Suppressor macrophage treated with lipopolysaccharide for 4 hours (primary cell): ENCODE measurements at places on chromosomes 2 and 18.
A peak's percentile ranks its signal among the peaks of the same experiment; 100 is the strongest.

- DNase-seq = no peak
These were observed 393.5 kb downstream of the ERBB4 start for GRCh38 chr2:212145121-212145520.

- DNase-seq = peak; percentile 7
These were observed 66.7 kb upstream of the DNAJC10 start for GRCh38 chr2:182649316-182649715.

- DNase-seq = no peak
These were observed 269.2 kb upstream of the ZNF521 start for GRCh38 chr18:25621144-25621543.

DNA sequence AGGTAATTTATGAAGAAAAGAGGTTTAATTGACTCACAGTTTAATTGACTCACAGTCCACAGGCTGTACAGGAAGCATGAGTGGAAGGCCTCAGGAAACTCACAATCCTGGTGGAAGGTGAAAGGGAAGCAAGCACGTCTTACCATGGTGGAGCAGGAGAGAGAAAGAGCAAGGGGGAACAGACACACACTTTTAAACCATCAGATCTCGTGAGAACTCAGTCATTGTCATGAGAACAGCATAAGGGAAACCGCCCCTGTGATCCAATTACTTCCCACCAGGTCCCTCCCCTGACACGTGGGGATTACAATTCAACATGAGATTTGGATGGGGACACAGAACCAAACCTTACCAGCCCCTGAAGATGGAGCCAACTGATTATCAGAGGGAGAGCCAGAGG, 11.2 kb upstream of the PUM2 start:
- DNase-seq = peak; percentile 53

DNA sequence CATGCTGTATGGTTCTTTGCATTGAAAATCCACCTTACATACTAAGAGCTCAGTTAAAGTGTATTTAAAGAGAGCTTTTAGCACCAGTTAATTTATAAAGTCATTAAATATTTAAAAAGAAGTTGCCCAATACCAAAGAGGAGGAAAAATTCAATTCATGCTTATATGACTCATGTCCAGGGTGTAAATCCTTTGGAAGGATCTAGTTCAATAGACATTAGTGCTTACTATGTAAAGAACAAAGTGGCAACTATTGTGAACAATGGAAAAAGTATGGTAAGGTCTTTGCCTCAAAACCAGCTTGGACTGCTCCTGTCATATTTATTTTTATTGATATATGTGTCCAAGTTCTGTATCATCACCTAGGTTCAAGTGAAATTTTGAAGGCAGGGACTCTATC, 90.5 kb downstream of the SCN9A start:
- DNase-seq = no peak

- DNase-seq = peak; percentile 52
These were observed 27.4 kb downstream of the PPP1CB start for GRCh38 chr2:28779001-28779400.

DNA sequence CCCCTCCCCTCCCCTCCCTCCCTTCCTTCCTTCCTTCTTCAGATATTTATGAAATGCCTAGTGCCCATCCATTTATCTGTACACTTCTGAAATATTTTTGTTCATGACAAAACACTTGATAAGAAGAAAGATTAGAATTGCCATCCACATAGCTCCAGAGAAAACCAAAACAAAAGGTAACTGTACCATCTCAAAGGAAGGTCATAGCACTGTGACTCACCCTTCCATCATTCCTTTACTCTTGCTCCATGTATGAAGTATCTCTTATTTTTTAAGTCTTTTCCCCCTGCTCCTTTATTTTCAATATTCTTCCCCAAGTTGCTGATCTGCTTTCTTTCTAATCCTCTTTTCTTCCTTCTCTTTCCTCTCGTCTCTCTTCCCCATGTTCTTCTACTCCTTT, 9.9 kb downstream of the CNTNAP5 start:
- no peak for DNase-seq

DNA sequence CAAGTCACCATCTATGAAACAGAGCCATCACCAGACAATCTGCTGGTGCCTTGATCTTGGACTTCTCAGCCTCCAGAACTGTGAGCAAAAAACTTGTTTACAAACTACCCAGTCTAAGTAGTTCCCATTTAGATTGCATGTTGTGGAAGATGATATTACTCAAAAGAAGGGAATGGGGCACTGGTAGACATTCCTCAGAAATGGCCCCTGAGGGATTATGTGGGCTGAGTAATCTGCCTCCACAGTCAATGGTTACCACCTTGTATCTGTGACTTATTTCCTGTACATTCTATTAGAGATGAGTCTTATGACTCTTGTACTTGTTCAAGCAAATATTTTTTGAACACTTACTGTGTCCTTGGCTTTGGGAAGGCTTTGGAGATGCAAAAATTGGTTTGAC, 160.4 kb downstream of the NUP35 start:
- no peak for DNase-seq

DNA sequence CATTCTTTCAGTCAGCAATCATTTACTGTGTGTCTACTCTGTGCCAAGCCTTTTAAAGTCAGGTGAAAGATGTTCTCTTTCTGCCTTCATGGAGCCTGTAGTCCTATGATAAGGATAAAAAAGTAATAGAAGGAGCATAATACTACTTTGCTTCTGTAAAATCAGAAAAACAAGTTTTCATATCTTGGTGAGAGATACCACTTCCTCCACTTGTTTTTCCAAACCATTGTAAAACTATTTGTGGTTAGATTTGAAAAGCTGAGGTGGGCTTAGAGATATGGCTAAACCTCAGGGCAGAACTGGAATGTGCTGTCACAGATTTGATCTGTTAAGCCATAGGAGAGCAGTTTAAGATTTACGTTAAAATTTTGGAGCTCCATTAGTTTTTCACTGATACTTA, 104.7 kb upstream of the FAM117B start:
- DNase-seq = no peak

GRCh38 chr2:222861411-222862105, 722 bp downstream of the ACSL3 start:
- DNase-seq = peak; percentile 61

DNA sequence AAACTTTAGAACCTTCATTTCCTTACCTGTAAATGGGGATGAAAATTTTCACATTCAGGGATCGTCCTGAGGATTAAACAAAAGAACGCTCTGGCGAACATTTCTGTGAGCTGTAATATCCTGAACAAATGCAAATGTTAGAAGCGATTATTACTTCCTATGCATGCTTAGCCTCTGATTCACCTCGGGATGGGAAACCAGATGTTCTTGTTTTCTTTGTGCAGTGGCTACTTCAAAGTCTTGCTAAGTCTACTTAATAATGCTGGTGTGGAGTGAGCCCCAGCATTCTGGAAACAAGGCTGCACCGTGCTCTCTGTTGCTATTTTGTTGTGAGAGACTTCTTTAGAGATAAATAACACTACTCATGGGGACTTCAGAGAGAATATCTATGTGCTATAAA, 119.1 kb upstream of the PELI1 start:
- no peak for DNase-seq

GRCh38 chr2:38436227-38436664, 59.2 kb upstream of the ATL2 start:
- DNase-seq = no peak

DNA sequence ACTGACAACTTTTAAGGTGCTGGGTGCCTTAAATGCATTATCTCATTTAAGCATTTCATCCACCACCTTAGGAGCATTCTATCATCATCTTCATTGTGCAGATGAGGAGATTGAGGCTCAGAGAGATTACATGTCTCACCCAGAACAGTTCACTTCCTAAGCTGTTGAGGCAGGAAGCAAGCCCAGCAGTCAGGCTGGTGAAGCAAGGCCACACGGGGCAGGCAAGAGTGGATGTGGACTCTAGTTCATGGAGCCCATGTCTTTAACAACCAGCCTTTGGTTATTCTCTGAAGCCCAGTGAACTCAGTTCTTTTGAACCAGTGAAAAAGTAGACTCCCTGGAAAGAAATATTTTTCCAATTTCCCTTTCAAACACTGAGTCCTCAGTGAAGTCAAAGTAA, 294.8 kb upstream of the MGAT5 start:
- no peak for DNase-seq

DNA sequence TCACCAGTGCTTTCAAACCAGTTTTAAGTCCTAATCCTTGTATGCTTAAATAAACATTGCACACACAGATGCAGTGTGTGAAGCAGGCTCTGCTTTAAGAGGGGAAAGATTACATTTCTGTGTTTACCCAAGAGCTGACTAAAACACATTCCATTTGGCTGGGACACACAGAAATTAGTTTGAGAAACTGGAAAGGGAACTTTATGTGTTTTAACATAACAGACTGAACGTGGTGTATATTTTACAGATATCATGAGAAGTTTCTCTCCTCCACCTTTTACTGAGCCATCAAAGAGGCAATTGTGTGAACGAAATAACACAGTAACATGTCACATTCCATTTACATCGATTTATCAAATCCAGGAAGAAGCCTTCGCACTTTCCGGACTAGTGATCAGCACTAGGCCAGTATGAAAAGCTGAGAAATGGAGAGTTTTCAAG, 121.8 kb downstream of the MAIP1 start:
- no peak for DNase-seq

- DNase-seq = no peak
These were observed 7.8 kb downstream of the FRZB start for GRCh38 chr2:182858671-182859070.

DNA sequence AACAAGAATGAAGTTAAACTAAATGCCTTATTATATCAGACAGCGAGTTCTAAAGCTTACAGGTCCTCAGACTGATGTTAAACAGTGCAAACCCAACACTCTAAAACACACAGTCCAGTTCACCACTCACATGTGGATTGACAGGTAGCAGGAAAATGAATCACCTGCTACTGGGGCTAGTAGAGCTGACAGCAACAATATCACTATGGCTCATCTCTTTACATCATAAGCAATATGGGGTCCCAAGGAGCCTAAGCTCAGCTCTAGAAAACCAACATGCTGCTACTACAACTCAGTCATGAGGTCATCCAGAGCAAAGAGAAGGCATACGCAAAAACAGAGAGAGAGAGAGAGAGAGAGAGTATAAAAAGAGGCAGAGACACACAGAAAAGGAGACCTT, 145.4 kb downstream of the NBAS start:
- DNase-seq = no peak

DNA sequence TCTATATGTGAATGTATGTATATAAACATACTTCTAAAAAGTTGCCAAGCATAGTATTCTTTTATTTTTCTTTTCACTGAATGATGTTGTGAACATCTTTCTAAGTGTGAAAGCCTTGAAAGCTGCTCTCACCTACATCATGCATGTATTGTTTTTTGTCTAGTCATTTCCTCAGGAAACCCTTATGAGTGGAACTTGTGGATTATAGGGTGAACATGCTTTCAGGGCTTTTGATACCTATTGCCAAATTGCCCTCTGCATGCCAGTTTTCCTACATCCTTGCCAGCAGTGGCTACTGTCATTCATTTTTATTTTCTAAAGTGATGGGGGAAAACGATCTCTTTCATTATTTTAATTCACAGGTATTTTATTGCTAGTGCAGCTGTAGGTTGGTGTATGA, 78.3 kb downstream of the ADAM23 start:
- no peak for DNase-seq

DNA sequence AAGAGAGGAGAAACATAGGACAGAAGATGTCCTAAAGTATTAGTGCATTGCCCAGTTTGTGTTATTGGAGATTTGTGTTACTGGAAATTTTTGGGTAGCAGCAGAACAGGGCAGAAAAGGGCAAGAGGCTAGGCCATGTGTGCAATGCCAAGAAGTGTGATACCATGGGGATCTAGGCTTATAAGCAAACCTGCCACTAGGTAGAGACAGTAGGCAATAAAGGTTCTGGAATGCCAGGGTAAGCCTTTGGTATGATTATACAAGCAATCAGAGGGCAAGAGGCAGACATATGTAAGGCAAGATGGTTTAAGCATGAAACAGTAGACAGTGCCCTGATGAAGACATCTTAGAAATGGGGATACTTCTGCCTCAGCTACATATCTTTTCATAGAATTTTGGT, 12.3 kb upstream of the CERS6 start:
- DNase-seq = no peak

- no peak for DNase-seq
These were observed 30.0 kb downstream of the SMAD4 start for GRCh38 chr18:51059969-51060368.

DNA sequence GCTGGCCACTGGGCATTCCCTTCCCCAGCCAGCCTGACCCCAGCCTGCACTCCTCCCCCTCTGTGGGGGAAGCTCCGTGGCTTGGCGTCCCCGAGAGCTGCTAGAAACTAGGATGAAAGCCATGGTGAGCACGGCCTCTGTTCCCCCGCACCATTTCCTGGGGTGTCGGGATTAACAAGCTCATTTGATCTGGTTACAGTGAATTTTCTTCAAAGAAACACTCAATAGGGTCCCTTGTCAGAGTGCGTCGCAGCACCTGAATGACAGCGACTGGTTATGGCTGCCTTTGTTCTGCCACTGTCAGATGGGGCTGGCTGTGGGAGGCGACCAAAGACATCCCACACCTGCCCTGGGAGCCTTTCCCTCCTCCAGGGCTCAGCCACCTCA, 7.7 kb upstream of the ALPI start:
- DNase-seq = no peak

GRCh38 chr2:40639320-40639719, 187.4 kb upstream of the SLC8A1 start:
- DNase-seq = no peak

GRCh38 chr2:9644603-9645002, 13.8 kb upstream of the YWHAQ start:
- DNase-seq = no peak

DNA sequence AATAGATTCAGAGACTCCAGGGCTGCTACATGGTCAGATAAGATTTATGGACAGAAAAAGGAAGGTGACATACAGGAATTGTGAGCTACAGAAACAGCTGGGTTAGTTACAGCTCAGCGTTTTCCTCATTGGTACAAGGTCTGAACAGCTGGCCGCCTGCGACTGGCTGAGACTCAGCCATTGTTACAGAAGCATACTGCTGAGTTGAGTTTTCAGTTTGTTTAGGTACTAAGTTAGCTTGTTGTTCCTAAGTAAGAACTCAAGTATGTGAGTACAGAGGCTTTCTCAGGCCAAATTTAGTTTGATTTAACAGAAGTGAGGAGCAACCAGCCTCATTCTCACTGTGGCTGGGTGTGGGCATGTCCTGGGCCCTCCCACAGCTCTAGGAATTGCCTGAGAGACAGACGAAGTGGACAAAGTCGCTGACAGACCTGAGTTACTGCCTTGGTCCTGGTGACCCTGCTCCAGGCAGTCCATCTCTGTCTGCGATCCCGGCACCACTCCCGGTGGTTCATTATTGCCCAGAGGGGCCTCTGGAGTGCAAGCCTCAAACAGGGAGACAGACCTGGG, 27.8 kb upstream of the RHOB start:
- peak; percentile 15 for DNase-seq

DNA sequence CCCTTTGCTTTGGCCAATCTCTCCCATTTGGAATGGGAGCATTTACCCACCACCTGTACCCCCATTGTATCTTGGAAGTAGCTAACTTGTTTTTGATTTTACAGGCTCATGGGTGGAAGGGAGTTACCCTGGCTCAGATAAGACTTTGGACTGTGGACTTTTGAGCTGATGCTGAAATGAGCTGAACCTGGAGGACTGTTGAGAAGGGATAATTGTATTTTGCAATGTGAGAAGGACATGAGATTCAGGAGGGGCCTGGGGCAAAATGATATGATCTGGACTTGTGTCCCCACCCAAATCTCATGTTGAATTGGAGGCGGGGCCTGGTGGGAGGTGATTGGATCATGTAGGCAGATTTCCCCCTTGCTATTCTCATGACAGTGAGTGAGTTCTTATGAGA, 58.6 kb upstream of the ZFP36L2 start:
- no peak for DNase-seq

GRCh38 chr2:240593026-240593702, 6.6 kb downstream of the CAPN10 start:
- DNase-seq = no peak

- peak; percentile 7 for DNase-seq
These were observed 28.7 kb upstream of the SMIM21 start for GRCh38 chr18:75456199-75456631.
